Hematopoietic multipotent progenitor cell treated with erythropoietin and hydrocortisone succinate and interleukin-3 and kit ligand, for 4 days (in vitro differentiated cells): ENCODE measurements at places on chromosomes 12 and 14.

DNA sequence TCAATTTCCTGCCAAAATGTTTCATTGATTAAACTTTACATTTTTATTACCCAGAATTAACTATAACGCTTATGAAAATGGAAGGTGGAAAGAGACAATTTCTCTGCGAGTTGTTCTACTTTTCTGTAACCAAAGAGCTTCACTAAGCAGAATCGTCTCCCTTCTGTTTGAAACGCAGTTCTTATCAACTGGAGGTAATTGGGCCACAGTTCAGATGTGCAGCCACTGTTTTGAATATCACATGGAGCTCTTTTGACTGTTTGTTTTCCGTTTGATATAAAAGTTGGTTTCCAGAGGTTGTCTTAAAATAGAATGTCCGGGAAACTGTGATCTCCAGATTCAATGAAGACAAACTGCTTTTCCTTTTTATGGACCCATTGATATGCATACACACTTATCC, 183.3 kb upstream of the SEL1L start:
- DNase-seq: no peak

GRCh38 chr14:47353186-47353585, 322.2 kb downstream of the MDGA2 start:
- DNase-seq: peak; percentile 1

DNA sequence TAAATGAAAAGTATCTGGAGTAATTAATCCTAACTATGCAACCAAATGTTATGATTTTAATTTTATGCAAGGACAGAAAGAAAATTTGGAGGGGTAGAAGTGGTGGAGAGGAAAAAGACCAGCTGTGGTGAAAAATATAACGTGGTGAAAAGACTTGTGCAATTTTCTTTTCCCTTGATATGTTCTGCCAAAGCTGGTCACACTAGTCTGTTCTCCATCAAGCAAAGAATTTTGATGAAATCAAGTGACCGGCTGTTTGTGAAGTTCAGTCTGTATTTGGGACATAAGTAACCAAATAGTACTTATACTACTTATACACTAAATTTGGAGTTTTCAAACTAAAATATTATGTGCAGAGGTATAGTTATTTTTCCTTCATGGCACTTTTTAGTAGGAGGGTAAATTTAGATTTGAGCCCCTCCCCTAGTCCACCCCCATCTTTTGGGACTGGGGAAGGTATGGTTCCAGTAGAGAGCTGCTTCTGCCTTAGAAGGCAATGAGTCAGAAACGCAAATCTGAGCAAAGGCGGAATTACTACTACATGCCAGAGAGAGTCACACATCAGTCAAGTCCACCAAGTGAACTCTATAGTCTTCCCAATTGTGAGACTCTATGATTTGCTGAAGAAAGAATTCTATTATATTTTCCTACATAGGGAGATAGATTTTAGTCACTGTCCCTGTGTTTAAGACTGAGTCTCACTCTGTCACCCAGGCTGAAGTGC, 229.7 kb downstream of the SLC25A21 start:
- DNase-seq: no peak

- DNase-seq: no peak
These were observed 482.5 kb downstream of the FLRT2 start for GRCh38 chr14:86012461-86012860.

DNA sequence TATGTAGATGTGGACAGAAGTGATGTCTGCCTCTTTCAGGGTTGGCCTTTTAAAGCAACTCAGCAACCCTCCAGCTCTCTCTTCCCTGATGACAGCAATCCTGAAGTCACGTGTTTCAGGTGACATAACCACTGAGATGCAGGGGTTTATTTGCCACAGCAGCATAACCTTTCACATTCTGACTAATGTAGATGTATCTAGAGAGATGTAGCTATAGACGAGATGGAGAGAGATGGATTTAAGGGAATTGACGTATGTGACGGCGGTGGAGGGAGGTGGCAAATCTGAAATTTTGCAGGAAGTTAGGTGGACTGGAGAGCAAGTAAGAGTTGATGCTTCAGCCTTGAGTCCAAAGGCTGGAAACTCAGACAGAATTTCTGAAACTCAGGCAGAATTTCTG, 126.0 kb downstream of the ZFP36L1 start:
- no peak for DNase-seq

DNA sequence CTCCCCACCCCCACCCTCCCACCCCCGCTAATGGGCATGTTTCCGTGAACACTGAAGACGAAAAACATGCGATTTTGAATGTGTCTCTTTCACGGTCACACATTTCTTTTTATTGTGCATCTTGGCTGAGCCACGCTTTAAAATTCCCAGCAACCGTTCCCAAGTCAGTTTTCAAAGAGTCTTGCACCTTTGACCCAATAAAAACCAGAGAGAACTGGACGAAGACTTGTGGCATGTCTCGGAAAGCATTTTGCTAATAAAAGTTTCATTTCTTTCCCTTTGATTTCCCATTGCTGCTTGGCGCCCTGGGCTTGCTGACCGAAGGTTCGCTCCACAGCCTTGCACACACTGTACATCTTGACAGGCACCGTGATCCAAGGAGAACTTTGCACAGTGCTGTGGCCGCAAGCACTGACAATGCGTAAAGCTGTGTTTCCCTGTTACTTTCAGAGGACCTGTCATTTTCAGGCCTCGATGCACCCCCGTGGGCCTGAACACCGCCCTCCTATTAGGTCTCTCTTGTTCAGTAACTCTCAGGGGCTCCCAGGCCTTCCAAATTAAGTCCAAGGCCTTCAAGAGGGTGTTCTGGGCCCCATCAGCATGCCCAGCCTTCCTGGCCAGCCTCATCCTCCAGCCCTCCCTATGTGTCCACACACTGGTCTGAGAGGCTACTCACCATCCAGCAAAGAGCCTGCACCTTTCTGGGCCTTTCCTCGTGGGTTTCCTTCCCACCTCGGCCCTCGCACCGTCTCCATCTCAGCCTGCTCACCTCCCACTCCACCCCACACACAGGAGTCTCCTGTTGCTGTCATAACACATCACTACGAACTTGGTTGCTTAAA, 63.4 kb upstream of the DIO3 start:
- DNase-seq: no peak

- DNase-seq: no peak
These were observed 1.1 kb downstream of the EML1 start for GRCh38 chr14:99794151-99794780.

DNA sequence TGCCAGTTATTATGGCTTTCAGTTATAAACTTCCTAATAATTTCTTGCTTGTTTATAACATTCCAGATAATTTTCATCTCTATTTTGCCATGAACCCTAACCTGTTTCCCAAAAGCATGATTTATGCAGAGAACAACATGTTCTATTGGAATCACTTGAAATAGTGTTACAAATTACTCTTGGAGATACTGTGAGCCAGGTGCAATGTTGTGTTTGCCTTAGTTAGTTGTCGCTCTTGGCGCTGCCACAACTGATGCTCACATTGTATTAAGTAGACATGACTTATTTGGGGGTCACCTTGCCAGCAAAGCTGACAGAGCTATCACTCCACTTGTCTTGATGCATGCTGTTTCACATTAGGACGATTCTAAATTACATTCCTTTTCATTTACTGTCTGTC, 49.4 kb downstream of the TSPAN8 start:
- no peak for DNase-seq
